ENCODE measurements at places on chromosomes 13 and 19.
A peak's percentile ranks its signal among the peaks of the same experiment; 100 is the strongest.

GRCh38 chr19:13164343-13165161 is 14.3 kb downstream of the IER2 start:
- DNase-seq, result peak; percentile 90

DNA sequence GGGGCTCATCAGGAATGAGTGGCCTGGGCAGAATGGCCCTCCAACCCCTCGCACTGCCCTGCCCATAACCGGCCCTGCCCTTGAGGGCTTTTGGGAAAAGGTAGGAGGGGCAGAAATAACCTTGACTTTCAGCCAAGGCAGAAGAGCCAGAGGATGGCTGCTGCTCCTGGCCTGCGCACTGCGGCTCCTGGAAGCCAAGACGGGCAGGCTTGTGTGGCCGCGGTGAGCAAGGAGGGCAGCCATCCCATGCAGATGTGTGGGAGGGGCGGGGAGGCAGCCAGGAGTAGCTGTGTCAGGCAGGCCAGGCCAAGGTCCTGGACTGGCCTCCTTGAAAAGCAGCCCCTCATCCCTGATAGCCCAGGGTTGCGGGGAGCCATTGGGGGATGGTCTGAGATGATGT is 57.6 kb upstream of the URI1 start:
- no peak for DNase-seq

- DNase-seq, result no peak
Measured at GRCh38 chr19:23384858-23385257, 10.4 kb downstream of the ZNF91 start.

DNA sequence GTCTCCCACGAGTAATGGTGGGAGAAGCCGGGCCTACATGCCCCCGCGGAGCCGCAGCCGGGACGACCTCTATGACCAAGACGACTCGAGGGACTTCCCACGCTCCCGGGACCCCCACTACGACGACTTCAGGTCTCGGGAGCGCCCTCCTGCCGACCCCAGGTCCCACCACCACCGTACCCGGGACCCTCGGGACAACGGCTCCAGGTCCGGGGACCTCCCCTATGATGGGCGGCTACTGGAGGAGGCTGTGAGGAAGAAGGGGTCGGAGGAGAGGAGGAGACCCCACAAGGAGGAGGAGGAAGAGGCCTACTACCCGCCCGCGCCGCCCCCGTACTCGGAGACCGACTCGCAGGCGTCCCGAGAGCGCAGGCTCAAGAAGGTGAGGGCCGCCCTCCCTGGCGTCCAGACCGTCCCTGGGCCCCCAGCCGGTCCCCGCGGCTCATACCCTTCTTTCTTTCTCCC is 1.4 kb upstream of the USF2 start:
- DNase-seq, result peak; percentile 75

DNA sequence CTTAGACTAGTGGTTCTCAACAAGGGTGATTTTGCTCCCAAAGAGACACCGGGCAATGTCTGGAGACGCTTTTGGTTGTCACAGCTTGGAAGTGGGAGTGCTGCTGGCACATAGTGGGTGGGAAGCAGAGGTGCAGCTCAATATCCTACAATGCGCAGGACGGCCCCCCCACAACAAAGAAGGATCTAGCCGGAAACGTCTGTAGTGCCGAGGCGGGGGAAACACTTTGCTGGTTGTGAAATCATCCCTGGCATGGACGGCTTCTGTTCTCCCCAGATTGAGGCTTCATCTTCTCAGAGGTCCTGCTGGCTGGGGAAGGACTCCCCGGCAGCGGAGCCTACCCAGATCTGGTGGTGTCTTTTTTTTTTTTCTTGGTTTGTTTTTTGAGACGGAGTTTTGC is 13.4 kb upstream of the SYT5 start:
- DNase-seq, result no peak

GRCh38 chr19:33429891-33430673 is 56.6 kb downstream of the CEBPG start:
- no peak for DNase-seq

DNA sequence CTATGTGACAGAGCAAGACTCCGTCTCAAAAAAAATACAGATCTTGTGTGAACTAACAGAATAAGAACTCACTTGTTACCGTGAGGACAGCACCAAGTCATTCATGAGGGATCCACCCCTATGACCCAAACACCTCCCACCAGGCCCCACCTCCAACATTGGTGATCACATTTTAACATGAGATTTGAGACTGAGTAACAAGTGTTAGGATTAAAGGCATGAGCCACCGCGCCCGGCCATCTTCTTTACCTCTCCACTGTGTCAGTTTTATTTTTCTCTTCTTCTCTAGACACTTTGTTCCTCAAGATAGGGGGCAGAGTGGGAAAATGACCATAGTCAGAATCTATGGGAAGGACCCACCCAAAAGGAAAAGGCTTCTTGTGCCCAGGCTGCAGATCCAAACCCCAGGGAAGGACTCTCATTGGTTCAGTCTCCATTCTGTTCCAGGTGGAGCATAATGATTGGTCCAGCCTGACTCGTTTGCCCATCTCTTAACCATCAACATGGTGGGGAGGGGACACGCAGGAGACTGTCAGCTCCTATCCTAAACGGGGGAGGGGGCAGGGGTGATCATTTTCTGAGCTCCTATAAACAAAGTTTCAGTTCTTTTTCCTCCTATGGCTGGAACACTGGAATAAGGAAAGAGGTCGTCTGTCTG is 1.3 kb upstream of the CALM3 start:
- no peak for DNase-seq

- DNase-seq, result no peak
Measured at GRCh38 chr13:63396746-63397145, 1981.1 kb upstream of the PCDH20 start.

GRCh38 chr19:41740415-41741243 is 14.7 kb upstream of the CEACAM6 start:
- DNase-seq, result no peak
